H9 (cell line): ENCODE measurements at places on chromosomes 2 and 18.

GRCh38 chr2:207255565-207256470 is 90.1 kb upstream of the KLF7 start:
- DNase-seq: no peak

DNA sequence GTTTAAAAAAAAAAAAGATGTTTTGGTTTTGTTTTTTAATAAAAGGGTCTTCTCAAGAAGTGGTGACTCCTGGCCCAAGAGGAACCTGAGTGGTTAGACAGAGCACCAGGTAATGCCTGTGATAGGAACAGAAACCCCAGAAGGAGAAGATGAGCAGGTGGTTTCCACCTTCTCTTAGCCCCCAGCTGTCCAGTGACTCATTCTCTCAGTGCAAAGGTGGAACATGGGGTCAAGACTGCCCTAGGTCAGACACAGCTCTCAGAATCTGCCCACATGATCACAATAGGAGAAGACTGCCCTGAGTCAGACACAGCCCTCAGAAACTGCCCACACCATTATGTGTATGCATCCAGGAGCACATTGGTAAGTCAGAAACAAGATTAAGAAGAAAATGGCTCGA is 61.8 kb downstream of the TBC1D8 start:
- DNase-seq: no peak

GRCh38 chr2:115165529-115166109 is 723.2 kb downstream of the DPP10 start:
- DNase-seq: no peak

DNA sequence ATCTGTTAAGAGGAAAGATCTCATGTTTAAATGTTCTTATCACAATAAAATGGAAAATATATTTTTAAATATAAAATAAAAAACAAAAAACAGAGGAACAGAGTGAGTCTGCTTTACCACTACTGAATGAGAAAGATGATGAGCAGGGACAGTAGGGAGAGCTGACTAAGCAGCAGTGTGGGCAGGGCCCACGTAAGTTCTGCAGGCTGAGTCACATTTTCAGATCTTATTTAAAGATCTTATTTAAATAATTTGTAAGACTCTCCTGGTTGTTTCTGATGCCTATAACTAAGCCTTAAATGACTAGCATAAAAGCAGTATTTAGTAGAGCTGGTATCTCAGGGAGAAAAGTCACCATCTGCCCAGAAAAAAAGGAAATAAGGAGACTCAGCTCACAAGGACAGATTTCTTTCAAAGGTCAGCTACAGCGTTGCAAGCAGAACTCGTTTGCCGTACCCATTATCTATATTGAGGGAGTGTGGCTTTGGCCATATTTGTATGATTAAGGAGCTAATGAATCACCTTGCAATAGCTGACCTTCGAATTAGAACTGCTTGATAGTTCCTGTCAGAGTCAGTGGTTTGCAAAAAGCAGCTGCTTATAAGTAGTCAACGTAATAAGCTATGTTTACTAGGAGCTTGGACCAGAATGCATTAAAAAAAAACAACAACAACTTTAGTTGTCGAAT is 322.1 kb upstream of the CHAC2 start:
- DNase-seq: no peak

- no peak for DNase-seq
Measured at GRCh38 chr2:25528173-25528572, 145.2 kb downstream of the DTNB start.

- DNase-seq: no peak
Measured at GRCh38 chr2:26540961-26541360, 63.0 kb upstream of the OTOF start.

GRCh38 chr2:96090196-96090926 is 26.0 kb downstream of the ADRA2B start:
- DNase-seq: no peak

- DNase-seq: no peak
Measured at GRCh38 chr2:145399131-145399530, 879.2 kb upstream of the ZEB2 start.

- DNase-seq: no peak
Measured at GRCh38 chr2:149141046-149141445, 102.5 kb downstream of the LYPD6B start.

DNA sequence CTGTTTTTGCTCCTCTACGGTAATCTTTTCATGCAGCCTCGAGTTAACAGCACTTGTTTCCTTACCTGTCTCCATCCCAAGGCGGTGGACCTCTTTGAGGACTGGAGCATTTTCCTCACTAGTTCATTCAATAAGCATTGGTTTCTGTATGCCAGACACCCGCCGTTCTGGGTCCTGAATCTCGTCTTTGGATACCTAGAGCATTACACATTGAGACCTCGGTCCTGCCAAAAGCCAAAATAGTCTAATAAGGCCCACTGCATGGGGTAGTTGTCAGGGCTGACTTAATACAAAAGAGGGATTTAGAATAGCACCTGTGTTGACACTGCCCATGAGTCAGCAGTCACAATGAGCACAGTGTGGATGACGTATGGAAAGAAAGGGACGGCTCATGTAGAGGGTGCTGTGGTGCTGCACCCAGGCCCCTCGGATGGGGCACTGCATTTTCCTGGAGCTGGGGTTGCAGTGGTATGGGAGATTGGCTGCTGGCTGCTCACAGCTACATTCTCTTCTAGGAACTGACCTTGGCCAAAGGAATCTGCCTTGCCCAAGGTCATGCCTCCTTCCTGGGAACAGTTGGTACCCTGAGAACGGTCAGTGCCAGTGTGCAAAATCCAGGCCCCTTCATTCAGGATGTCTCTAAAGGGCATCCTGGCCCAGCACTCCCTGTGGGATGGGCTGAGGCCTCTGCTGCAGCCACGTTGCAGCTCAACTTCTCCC is 126.9 kb upstream of the NCK2 start:
- DNase-seq: no peak

DNA sequence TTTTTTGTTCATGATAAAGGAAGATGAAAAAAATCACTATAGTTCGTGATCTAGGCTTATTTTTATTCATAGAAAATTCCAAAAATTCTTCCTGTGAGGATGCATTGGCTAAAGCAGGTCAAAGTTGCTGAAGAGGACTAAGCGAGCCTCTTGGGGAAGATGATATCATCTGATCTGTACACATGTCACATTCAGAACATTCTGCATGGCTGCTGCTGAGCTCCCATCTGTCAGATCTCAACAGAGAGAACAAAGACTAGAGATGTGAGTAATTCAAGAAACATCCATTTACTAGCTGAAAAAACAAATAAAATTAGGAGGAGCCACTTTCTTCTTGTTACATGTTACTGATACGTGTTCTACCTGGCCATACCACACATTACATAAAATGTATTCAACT is 518.6 kb upstream of the FSIP2 start:
- DNase-seq: no peak

DNA sequence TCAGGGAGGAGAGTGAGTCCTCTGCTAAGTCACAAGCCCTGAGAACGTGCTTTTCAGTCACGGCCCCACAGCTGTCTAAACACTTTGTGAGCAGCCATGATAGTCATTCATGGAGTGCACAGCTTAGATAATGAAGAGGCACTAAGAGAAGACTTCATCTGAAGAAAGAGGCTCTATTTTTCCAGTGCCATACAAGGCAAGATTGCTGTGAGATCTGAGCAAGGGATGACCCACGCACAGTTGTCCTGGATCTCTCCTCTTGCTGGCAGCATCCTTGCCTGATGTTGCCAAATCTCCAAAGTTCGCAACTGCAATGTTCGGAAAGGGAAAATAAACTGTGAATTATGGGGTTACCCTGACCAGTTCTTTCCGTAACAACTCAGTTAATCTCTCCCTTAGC is 418.7 kb downstream of the MEIS1 start:
- DNase-seq: no peak
